ENCODE measurements at places on chromosomes 5 and 9.

DNA sequence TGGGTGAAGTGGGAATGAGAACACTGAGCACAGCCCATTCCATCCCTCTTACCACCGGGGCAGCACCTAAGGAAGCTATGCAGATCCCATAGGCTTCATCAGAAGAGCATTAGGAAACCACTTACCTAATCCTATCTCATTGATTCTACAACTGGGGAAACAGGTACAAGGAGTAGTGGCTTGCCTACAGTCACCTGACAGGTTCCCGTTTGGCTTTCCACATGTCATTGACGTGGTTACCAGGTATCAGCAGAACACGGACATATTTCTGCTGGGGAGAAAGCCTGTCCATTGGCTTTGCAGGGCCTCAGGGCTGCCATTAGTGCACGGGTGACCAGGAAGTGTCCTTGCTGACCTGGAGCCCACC is 11.3 kb downstream of the AFAP1L1 start:
- DNase-seq, result no peak

DNA sequence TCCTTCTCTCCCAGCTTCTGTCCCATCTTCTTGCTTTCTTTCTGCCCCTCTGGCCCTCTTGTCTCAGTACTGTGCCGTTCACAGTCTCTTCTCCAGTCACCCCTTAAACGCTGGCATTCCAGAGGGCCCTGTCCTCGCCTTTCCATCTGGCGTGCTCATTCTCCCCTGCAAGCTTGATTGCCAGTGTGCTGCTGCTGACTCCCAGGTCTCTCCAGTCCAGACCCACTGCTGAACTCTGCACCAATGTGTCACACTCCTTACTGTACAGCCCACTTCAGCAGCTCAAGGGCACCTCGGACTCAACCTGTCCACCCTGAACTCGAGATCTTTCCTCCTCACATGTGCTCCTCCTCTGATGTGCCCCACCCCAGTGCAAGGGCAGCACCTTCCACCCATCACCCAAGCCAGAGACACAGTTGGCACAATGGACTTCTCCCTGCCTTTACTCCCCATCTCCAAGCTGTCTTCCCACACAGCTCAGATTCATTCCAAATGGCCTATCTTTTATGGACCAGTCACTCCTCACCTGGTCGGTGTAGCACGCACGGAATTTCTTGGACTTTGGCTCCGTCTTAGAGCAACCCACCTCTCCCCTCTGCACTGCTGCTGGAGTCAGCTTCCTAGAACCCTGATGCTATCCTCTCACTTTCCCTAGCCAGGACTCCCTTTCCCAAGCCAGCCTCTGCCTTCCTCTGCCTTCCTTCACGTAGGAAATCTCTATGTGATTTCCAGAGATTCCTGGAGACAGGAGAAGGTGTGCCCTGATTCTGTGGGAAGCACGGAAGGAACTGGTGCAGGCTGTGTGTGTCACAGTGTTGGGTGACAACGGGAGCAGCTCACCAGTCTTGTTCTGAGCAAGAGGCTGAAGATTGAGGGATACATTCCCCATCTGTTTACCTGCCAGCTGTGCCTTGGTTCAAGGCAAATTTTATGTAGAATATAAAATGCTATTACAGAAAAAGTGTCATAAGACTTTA is 26.0 kb upstream of the SLC2A8 start:
- no peak for DNase-seq

- no peak for DNase-seq
Observed at GRCh38 chr9:94643176-94643575, 3.9 kb upstream of the FBP1 start.

GRCh38 chr9:115262477-115262876 is 144.5 kb upstream of the TNC start:
- DNase-seq, result no peak

GRCh38 chr5:80192507-80193241 is 63.2 kb downstream of the SERINC5 start:
- DNase-seq, result no peak

DNA sequence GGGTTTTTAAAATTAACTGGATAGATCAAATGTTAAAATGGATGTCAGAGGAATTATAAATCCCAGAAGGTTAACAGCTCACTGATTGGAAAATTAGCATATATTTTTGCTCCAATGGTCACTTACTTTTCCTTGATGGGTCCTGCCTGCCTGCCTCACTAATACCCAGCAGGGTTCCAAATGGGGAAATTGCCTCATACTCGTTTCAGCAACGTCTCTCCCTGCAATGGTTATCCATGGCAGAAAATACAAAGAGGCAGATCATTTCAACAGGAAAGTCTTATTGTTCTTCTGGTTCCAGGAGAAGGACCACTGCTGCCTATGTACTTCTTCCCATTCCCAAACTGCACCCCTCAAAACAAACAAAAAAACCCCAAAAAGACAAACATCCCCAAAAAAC is 71.3 kb downstream of the ERP44 start:
- DNase-seq, result no peak

All from stimulated activated CD8-positive, alpha-beta memory T cell treated with anti-CD3 and anti-CD28 coated beads, Interleukin-7, amount 100 ng/mL, for 1 hour (primary cell).